Nasal cavity respiratory epithelium epithelial cell of viscerocranial mucosa (primary cell): ENCODE measurements at places on chromosomes 11 and 22. TPM values are rescaled to one million over a fixed set of nuclear protein-coding genes. Genes with fewer than 3 reads are reported as not detected.

MRPL17 gene
- 25.1 and 52.3 TPM in 2 replicates for total RNA-seq

GDPD4 gene
- total RNA-seq = not detected in 2 replicates

XNDC1N gene
- total RNA-seq = 4.8 and 7.0 TPM in 2 replicates

FZD4 gene
- total RNA-seq = 0.34 and 2.2 TPM in 2 replicates

GPHA2 gene
- not detected in 2 replicates for total RNA-seq

MAPK8IP2 gene
- 1.0 and 1.8 TPM in 2 replicates for total RNA-seq

EMID1 gene
- total RNA-seq = under 0.01 and 0.21 TPM in 2 replicates

MUC2 gene
- total RNA-seq = under 0.01 TPM in 1 of 2 replicates, not detected in the other

SNX19 gene
- total RNA-seq = 34.9 and 109 TPM in 2 replicates

OR51E2 gene
- not detected in 2 replicates for total RNA-seq

TNKS1BP1 gene
- 110 and 231 TPM in 2 replicates for total RNA-seq

RASGRP2 gene
- total RNA-seq = not detected in 2 replicates

RAG2 gene
- not detected in 2 replicates for total RNA-seq

TUB gene
- total RNA-seq = under 0.01 and 0.57 TPM in 2 replicates

SLC16A8 gene
- 0.07 and 0.34 TPM in 2 replicates for total RNA-seq

STARD10 gene
- total RNA-seq = 142 and 145 TPM in 2 replicates

MRGPRX4 gene
- total RNA-seq = not detected in 2 replicates

SERPIND1 gene
- total RNA-seq = not detected in 2 replicates

OR52H1 gene
- total RNA-seq = 0.36 TPM in 1 of 2 replicates, not detected in the other

BCO2 gene
- total RNA-seq = 0.68 and 1.6 TPM in 2 replicates

FEN1 gene
- total RNA-seq = 5.4 and 7.5 TPM in 2 replicates

GLYAT gene
- not detected in 2 replicates for total RNA-seq

SCGB2A2 gene
- not detected in 2 replicates for total RNA-seq

KIAA0930 gene
- total RNA-seq = 49.9 and 171 TPM in 2 replicates

ENTHD1 gene
- total RNA-seq = not detected in 2 replicates

C11orf91 gene
- not detected in 2 replicates for total RNA-seq

ACRV1 gene
- total RNA-seq = not detected in 2 replicates

SEPTIN3 gene
- 0.21 TPM in 1 of 2 replicates, not detected in the other for total RNA-seq

GPR83 gene
- under 0.01 and 0.07 TPM in 2 replicates for total RNA-seq

NLRP14 gene
- total RNA-seq = under 0.01 and 0.07 TPM in 2 replicates

BTBD18 gene
- total RNA-seq = not detected in 2 replicates

CALCA gene
- total RNA-seq = not detected in 2 replicates

SF3A1 gene
- total RNA-seq = 12.0 and 44.5 TPM in 2 replicates

SOX6 gene
- 2.5 and 3.1 TPM in 2 replicates for total RNA-seq

RAB38 gene
- 229 and 240 TPM in 2 replicates for total RNA-seq

WBP2NL gene
- total RNA-seq = 0.34 and 0.57 TPM in 2 replicates

MPZL2 gene
- total RNA-seq = 48.2 and 140 TPM in 2 replicates

RGL4 gene
- total RNA-seq = not detected in 2 replicates

C11orf16 gene
- not detected in 2 replicates for total RNA-seq

GRIA4 gene
- total RNA-seq = under 0.01 TPM in 1 of 2 replicates, not detected in the other

DCUN1D5 gene
- total RNA-seq = 76.6 and 156 TPM in 2 replicates

GALR3 gene
- 0.07 TPM in 1 of 2 replicates, not detected in the other for total RNA-seq
